ENCODE measurements at places on chromosomes 4 and X.

- DNase-seq = no peak
Measured at GRCh38 chrX:29581223-29581622, 634.1 kb upstream of the MAGEB2 start.

- no peak for DNase-seq
Measured at GRCh38 chr4:176999935-177000543, 207.3 kb upstream of the VEGFC start.

- DNase-seq = no peak
Measured at GRCh38 chr4:52071791-52072546, 20.9 kb downstream of the SPATA18 start.

GRCh38 chrX:38654302-38654701 lies 93.0 kb downstream of the TSPAN7 start:
- DNase-seq = no peak

DNA sequence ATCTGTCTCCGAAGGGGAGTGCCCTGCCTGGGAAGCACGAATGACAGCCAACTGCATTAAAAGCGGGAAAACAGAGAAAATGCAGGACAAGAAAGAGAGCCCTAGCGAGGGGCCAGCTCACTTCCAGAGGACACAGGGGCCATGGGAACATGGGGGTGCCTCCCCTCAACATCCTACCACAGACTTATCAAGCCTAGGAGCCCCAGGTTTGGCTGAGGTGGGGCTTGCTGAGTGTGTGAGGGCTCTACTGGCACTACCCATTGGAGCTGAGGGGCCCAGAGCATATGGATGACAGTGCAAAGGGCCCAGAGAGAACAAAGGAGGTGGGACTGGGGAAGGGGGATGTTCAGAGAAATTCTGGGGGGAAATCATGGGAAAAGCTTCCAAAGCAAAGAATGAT lies 101.8 kb downstream of the PJA1 start:
- no peak for DNase-seq

DNA sequence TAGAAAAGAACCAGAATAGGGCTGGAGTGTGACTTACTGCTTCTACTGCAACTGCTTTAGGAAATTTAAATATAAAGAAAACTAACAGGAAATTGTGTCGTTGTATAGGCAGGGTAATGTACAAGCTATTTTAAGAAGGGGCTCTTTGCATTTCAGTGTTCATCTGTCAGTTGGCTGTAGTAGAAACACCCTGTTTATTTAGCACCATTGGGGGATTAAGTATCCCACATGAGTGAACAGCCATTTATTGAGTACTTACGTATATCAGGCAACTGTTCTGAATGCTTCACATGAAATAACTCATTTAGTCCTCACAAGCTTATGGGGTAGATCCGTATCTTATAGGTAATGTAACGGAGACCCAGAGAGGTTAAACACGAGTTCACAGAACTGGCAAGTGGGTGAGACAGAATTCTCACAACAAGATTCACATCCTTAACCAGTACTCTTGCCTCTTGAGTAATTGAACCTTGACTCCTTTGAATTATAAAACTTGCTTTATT lies 23.9 kb downstream of the STIM2 start:
- no peak for DNase-seq

DNA sequence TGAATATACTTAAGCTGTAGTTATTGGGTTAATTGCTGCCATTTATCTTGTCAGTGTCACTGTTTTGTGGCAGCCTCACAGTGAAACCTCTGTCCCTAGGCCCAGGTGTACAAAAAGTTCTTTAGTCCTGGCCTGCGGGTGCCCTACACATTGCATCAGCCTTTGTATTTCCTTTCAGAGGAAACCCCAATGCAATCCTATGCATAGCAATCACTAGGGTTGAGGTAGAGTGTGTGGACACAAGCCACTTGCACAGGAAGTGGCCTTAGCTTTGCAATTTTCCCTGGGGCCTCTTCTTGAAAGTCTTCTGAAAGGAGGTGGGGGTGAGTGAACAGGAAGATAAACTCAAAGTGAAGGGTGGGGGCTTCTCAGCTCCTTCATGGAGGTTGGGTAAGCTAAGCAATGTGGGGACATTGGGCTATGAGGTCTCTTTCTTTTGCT lies 27.8 kb downstream of the VSIG4 start:
- no peak for DNase-seq

DNA sequence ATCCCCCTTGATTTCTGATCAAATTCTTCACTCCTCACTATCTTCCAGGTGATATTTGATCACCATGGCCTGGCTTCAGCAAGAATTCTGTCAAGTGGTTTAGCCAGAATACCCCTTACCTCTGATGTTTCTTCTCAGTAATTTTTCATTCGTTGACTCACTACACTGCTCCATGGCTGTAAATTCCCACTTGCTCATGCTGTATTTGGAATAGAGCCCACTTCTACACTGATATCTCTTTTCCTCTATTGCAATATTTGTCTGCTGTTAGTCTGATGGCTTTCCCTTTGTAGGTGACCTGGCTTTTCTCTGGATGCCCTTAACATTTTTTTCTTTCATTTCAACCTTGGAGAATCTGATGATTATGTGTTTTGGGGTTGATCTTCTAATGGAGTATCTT lies 73.9 kb upstream of the DIPK2B start:
- DNase-seq = no peak

GRCh38 chrX:101079736-101080270 lies 1.1 kb downstream of the TMEM35A start:
- DNase-seq = no peak

GRCh38 chrX:105869701-105870100 lies 47.4 kb downstream of the NRK start:
- no peak for DNase-seq

- no peak for DNase-seq
Measured at GRCh38 chr4:139853309-139853708, 187.7 kb downstream of the MGST2 start.

GRCh38 chrX:63686878-63687714 lies 97.9 kb downstream of the ARHGEF9 start:
- DNase-seq = peak; percentile 4

DNA sequence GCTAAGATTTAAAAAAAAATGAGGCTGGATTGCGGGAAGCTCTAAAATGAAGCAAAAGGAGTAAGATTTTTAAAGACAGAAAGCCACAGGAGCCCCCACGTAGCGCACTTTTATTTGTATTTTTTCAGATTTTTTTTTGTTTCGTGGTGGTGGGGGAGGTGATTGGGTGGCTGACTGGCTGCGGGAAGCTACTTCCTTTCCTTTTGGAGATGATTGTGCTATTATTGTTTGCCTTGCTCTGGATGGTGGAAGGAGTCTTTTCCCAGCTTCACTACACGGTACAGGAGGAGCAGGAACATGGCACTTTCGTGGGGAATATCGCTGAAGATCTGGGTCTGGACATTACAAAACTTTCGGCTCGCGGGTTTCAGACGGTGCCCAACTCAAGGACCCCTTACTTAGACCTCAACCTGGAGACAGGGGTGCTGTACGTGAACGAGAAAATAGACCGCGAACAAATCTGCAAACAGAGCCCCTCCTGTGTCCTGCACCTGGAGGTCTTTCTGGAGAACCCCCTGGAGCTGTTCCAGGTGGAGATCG lies 908 bp downstream of the PCDH10 start:
- no peak for DNase-seq

DNA sequence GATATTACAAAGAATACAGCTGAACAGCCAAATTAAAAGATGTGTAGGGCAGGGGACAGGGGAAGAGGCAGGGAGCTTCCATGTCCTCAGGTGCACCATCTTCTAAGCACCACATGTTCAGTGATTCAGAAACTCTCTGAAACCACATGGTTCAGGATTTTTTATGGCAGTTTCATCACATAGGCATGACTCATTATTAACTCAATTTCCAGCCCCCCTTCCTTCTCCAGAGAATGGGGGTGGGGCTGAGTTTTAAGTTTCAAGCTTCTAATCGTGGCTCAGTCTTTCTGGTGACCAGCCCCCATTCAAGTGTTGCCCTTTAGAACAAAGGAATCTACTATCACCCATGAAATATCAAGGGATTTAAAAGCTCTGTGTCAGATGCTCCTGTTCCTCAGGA lies 317.8 kb upstream of the GALNT7 start:
- peak; percentile 78 for DNase-seq

GRCh38 chr4:77177199-77177598 lies 20.2 kb downstream of the CCNG2 start:
- peak; percentile 29 for DNase-seq
